ENCODE measurements at places on chromosomes 7 and 10.

GRCh38 chr10:28363376-28363775 is 60.5 kb upstream of the MPP7 start:
- no peak for DNase-seq

GRCh38 chr10:133211141-133211830 is 18.7 kb upstream of the UTF1 start:
- no peak for DNase-seq

- no peak for DNase-seq
These were observed 751.1 kb downstream of the GRM8 start for GRCh38 chr7:126501617-126502016.

DNA sequence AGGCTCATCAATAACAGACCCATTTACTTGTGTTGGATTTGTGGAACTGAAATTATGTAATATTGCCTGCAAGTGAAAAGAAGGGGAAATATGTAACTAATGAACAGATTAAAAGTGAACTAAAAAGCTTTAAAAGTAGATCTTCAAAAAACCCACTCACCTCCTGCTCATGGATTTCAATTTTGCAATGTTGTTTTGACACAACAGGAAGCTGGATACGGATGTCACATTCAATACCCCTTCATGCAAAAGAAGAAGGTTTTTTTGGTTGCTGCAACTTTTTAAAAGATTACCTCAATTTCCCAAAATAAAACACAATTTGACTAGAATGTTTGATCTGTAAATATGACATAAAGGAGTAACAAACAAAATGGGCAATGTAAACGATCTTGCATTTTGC is 3.3 kb downstream of the MKI67 start:
- no peak for DNase-seq

- no peak for DNase-seq
These were observed 76.7 kb upstream of the EN2 start for GRCh38 chr7:155380976-155381851.

DNA sequence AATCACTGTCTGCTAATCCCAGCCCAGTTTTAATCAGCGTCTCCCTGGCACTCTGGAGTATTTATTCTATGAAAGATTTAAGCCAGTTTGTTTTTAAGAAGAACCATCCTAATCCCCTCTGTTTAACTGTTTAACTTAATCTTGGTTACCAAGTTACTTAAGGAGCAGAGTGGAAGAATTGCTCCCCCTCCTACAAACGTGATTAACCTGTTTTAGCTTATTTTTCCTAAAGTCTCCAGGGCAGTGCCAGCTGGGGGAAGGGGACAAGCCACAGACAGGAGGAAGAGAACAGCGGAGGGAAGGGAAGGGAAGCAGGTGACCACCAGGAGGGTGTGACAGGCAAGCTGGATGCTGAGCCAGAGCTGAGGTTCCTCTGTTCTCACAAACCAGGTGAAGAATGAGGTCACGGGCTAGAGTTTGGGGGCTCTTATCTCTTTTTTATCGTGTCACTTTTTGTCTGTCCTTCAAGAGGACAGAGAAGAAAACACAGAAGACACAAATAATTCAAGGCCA is 1.7 kb downstream of the SLC13A4 start:
- no peak for DNase-seq

- no peak for DNase-seq
These were observed 4.1 kb downstream of the ARMC3 start for GRCh38 chr10:22931948-22932347.

DNA sequence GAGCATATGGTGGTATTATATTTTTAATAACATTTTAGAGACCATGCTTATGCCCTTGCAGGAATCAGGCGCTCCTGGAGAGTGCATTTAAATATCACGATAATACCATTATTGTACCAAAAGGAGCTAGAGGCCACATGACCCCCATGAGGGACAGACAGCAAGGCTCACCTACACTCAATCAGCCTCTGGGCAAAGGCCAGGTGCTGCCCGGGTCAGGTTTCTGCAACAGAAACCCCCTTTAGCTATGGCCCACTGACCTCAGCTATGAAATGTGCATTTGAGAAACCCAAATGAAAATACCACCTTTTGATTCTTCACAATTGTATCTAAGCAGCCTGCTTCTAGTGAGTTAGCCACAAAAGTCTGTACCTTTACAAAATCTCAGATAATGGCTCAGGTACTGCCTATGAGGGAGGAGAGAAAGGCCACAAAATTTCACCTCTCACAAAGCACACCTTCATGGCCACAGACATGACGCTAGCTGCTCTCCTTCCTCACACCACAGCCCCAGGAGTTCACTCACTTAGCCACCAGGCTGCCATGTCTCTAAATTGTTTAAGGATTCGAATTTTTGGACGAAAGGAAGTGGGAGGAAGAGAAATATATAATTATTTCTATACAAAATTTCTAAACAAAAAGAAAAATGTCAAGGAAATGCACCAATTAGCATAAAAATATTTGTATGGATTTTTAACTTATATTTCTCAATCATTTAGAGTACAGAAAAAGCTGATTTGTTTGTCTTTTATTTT is 79.9 kb downstream of the GLI3 start:
- DNase-seq: no peak

Data from AG09309 (cell line).